ENCODE measurements at places on chromosomes 6 and 20. TPM values are rescaled to one million over a fixed set of nuclear protein-coding genes. Genes with fewer than 3 reads are reported as not detected.

Gene C2
- 0.15 TPM for total RNA-seq

Gene FAM209A
- 0.39 TPM for total RNA-seq

Gene VEGFA
- 33.1 TPM for total RNA-seq

Gene HUS1B
- total RNA-seq, result 0.20 TPM

Data from A549 treated with RU486 at 1 μM for 4 hours (cell line).